Muscle of leg (tissue), 16 donors: ENCODE measurements at places on chromosomes 13 and 19. TPM values are rescaled to one million over a fixed set of nuclear protein-coding genes. Genes with fewer than 3 reads are reported as not detected.

B3GNT8 gene
- 1.0 TPM for polyA plus RNA-seq

DNA sequence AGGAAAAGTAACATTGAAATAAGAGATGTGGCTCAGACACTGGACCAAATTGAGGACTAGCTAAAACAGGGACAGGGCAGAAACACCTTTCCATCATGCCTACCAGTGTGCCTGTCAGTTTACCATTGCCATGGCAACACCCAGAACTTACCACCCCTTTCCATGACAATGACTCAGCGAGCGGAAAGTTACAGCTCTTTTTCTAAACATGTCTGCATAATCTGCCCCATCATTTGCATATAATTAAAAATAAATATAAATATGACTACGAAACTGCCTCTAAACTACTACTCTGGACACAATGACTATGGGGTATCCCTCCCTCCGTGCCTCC is 96.0 kb downstream of the UBL3 start:
- no peak for DNase-seq

DNA sequence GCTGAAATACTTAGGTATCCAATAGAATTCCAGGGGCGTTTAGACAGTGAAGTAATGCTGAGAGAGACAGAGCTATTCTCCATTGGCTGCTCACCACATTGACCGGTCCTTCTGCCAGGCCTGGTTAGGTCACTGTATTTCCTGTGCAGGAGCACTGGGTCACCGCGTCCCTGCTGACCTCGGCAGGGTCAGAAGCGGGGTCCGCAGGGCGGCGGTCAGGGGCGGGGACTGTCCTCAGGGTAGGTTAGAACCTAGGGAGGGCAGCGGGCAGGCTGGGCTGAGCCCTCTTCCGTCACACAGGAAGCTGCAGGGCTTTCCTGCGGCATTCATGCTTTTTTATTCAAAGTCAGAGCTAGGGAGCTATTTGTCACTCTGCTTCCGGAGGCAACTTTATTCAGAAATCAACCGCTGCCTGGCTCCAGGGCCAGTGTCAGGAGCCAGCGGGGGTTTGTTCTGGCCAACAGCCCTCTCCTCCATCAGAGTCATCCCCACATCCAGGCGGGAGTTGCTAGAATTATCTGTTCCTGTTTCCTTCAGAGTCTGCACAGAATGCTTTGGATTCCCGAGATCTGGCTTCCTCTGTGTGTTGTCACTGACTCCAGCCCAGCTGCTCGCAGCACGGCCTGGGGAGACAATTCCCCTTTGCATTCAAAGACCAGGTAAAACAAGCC is 81.2 kb upstream of the WASF3 start:
- peak; percentile 90 for DNase-seq

GRCh38 chr13:74062933-74063332 is 71.3 kb downstream of the KLF12 start:
- DNase-seq: peak; percentile 95

GRCh38 chr13:27130223-27130978 is 41.2 kb downstream of the USP12 start:
- no peak for DNase-seq

DNA sequence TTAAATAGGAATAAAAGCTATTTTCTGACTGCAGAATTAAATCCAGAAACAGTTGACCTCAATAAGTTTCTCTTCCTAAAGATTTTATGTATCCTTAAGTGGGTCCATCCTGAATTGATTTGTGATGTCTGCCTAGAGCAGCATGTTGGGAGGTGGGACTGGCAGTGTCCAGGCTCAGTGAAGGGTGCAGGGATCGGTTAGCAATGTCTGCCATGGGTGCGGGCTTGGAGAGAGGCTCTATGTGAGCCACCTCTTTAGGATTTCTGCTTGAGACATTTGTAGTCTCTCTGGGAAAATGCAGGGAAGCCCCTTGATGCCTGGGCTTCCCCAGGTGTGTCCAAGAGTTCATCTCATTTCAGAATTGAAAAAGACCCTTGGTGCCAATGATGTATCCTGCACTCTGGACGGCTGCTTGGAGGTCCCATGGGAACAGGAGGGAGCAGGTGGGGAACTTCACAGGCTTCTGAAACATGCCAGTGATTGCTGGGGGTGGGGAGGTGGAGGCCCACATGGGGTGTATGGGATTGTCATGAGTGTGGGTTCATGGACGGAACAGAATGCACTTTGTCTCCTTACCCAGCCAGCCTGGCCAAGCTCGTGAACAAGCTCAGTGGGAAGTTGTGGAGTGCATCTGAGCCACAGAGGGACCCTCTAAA is 6.2 kb upstream of the COLGALT1 start:
- DNase-seq: no peak

DNA sequence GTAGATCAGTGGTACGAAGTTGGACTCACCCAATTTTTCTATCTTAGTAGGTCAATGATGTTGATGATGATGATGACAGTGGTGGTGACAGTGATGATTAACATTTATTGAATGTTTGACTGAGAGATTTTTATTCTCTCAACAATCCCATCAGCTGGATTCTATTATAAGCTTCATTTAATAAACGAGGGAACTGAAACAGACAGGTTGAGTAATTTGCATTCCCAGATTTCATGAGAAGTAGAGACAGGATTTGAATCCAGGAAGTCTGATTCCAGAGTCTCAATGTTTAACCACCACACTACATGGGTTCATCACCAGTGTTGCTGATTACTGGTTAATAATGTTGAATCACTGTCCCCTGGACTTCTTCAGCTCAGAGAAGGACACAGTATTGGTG is 168.9 kb downstream of the FLT1 start:
- DNase-seq: no peak

DNA sequence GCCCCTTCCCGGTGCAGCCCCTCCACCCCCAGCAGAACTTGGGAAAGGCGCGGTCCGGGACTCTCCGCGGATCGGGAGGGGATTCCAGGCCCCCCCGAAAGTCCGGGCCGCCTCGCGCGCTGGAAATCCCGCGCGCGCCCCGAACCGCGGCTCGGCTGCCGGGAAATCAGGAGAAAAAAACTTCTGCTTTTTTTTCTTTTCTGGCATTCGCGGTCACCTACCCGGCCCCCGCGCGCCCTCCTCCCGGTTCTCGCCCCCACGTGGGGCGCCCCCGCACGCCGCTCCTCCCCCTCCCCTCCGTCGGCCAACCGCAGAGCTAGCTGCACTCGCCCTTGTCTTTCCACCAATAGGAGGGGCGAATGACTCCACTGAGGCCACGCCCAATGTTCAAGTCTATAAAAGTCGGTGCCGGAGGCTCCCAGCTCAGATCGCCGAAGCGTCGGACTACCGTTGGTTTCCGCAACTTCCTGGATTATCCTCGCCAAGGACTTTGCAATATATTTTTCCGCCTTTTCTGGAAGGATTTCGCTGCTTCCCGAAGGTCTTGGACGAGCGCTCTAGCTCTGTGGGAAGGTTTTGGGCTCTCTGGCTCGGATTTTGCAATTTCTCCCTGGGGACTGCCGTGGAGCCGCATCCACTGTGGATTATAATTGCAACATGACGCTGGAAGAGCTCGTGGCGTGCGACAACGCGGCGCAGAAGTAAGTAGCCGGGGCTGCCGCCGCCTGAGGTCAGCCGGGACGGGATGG is at the start of gene GADD45B:
Gene GADD45B, plus strand, starts transcription at position 426 of the 749 bp plus-strand sequence. Its CDS starts 232 bp downstream, at position 658.
- peak; percentile 99 for DNase-seq

DNA sequence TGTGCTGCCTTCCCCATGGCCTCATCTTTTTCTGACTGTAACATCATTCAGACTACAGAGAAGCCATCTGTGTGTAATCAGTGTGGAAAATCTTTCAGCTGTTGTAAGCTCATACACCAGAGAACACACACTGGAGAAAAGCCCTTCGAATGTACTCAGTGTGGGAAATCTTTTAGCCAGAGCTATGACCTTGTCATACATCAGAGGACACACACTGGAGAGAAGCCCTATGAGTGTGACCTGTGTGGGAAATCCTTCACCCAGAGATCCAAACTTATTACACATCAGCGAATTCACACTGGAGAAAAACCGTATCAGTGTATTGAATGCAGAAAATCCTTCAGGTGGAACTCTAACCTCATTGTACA is 17.2 kb upstream of the ZNF8 start:
- DNase-seq: no peak

GRCh38 chr13:32538621-32539246 is at the start of gene N4BP2L2:
Gene N4BP2L2 (minus strand): TSS chr13:32538795. CDS start chr13:32537027, 1,768 bp downstream.
- DNase-seq: peak; percentile 100
